ENCODE measurements at places on chromosomes 6 and 20.

GRCh38 chr6:71727632-71728294, 158.6 kb upstream of the RIMS1 start:
- no peaks in the 10 kb centered on the region for H3K4me1 ChIP-seq
- no peak for DNase-seq
- no peaks in the 10 kb centered on the region for H3K27me3 ChIP-seq
- H3K27ac ChIP-seq = no peak overlapping the region

DNA sequence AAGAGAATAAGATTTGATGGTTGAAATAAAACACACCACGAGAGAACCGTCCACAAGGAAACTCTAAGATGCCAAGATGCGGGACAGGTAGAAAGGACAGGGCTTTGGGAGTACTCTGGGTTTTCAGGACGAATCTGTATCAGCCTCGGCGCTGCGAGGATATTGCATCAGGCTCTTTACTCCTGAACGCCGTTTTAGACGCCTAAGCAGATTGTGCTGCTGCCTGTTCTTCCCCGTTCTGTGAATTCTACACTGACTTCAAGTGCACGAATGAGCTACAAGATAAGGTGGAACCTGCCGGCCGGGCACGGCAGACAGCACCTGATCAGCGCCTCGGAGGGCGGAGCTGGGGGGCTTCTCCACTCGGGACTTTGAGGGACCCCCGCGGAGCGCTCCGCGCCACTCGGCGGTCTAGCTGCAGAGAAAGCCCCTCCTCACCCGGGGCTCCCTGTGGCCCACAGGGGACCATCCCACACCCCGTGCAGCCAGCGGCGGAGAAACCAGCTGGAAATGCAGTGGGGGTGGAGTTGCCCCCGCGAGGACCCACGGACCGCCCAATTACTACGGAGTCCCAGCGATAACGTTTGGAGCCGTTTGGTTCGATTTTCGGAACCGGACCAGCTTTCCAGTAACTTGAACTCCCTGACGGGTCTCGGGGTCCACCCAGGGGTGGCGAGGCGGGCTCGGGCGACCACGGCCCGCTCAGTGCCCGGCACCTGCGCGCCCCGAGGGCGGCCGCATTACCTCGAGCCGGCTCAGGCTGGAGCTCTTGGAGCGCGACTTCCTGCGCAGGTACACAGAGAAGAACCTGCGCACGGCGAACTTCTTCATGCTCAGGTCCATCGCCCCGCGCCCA, 646 bp downstream of the RPS6KA2 start:
- H3K27ac ChIP-seq = peak overlapping the region; percentile 82
- H3K27me3 ChIP-seq = no peaks in the 10 kb centered on the region
- peaks cover 43% of the 10 kb centered on the region for H3K4me1 ChIP-seq
- peak overlapping the region; percentile 60 for H3K4me3 ChIP-seq

DNA sequence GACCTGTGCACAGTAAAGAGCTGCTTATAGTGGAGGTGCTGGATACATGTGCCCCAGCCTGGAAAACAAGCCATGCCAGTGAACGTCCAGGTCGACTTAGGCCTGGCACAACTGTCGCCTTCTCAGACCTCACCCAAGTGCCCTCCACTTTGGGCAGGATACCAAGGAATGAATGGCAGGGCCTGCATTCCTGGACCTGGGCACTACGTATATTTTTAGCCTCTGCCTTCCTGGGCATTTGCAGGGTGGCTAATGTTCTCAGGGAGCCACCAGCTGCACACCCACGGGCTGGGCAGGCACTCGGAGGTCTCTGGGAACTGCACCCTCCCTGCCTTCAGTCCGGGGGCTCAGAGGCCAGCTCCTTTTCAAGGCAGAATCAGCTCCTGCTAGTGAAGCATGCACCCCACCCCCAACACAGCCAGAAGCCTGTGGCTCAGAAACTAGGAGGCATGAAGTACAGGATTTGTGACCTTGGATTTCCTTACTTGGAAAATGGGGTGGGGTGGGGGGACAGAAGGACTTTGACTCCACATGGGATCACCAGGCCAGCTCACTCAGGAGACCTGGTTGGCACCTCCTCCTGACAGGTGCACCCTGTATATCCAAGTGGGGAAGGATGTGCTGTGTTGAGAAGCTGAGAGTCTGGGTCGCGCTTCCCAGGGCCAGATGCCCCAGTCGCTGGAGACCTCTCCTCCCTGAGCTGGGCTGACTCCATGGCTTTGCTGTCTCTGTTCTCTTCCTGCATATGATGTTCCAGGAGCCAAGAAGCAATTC, 2.5 kb upstream of the LSM14B start:
- peak overlapping the region; percentile 98 for H3K27ac ChIP-seq
- H3K36me3 ChIP-seq = no peaks in the 10 kb centered on the region
- H3K4me1 ChIP-seq = peaks cover 46% of the 10 kb centered on the region

DNA sequence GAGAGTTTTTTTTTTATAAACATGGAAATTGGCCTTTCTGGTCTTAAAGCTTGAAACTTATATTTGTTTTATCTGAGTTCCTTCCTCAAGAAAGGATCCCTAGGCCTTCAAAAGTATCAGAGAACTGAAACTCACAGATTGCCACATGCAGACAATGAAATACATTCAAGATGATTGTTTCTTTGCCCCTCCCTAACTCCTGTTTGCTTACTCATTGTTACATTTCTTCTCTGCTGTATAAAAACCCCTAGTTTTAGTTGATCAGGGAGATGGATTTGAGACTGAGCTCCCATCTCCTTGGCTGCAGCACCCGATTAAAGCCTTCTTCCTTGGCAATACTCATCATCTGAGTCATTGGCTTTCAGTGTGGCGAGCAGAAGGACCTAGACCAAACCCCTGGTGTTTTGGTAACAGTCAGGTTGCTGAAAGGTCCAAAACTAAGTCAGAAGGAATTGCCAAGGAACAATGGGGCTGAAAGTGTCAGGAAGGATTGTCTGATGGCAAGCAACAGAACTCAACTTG, 132.3 kb upstream of the SULF2 start:
- H3K4me3 ChIP-seq = no peak overlapping the region
- H3K36me3 ChIP-seq = no peaks in the 10 kb centered on the region
- no peak overlapping the region for H3K27ac ChIP-seq
- no peaks in the 10 kb centered on the region for H3K4me1 ChIP-seq
- H3K27me3 ChIP-seq = no peaks in the 10 kb centered on the region

DNA sequence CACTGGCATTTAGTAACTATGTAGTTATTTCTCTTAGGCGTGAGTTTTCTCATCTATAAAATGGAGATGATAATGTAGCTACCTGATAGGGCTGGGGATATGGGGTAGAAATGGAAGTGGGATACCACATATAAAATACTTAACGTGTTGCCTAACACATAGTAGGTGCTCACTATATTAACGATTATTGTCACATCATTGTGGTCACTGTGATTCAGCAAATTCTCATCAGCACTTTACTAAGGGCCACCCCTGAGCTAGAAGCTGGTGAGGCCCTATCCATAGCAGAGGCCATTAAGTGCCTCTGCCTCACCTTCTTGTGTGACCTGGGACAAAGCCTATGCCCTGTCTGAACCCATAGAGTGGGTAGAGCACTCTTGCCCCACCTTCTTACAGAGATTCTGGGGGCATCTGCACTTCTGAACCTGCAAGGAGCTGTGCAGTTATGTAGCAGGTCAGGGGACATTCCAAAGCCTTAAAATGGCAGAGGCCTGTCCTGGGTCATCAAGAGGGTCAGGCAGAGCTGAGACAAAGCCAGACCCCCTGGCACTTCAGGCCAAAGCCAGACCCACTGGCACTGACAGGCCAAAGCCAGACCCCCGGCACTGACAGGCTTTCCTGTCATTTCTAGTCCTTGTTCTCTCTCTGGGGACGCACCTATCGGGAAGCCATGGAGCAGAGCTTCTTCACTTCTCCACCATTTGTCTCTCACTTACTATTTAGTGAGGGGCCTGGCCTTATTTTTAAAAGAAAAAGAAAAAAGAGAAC, 7.0 kb upstream of the RIMS4 start:
- no peaks in the 10 kb centered on the region for H3K27me3 ChIP-seq
- H3K4me3 ChIP-seq = no peak overlapping the region
- no peak overlapping the region for H3K27ac ChIP-seq
- no peaks in the 10 kb centered on the region for H3K36me3 ChIP-seq
- H3K4me1 ChIP-seq = no peaks in the 10 kb centered on the region
- no peak for DNase-seq

DNA sequence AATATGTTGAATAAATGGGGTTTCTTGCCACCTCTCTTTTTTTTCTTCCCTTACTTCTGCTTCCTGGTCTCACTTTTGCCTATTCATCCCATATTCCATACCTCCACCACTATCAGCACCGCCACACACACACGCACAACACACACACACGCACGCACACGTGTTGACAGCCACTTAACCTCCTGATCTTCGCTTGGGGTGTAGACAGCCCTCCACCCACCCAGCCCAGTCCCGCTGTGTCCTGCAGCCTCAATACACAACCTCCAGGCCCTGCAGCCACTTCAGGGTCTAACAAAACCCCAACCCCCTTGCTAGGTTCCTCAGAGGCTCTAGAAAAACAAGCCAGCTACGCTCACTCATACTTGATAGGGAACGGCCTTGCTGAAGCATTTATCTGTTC, 72.3 kb downstream of the LINC00237 start:
- H3K36me3 ChIP-seq = no peaks in the 10 kb centered on the region
- no peak overlapping the region for H3K4me3 ChIP-seq

DNA sequence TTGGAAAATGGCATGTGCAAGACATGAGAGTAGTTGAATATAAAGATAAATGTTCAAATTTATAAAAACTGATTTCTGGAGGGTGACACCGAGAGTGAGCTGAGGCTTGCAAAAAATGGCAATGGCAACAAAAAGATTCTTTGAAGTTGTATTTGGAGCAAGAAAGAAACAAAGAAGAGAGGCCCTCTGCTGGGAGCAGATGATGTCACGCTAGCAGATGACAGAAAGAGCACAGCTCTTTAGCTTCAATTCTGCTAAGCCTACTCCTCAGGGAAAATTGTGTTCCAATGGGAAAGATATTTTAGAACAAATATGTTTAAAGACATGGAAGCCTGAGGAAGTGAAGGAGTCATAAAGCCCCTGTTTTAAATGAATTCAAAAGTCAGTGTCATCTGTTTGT, 125.3 kb upstream of the NOX3 start:
- H3K27ac ChIP-seq = peak overlapping the region; percentile 54
- no peak overlapping the region for H3K4me3 ChIP-seq
- no peaks in the 10 kb centered on the region for H3K27me3 ChIP-seq
- DNase-seq = no peak
- H3K4me1 ChIP-seq = no peaks in the 10 kb centered on the region

DNA sequence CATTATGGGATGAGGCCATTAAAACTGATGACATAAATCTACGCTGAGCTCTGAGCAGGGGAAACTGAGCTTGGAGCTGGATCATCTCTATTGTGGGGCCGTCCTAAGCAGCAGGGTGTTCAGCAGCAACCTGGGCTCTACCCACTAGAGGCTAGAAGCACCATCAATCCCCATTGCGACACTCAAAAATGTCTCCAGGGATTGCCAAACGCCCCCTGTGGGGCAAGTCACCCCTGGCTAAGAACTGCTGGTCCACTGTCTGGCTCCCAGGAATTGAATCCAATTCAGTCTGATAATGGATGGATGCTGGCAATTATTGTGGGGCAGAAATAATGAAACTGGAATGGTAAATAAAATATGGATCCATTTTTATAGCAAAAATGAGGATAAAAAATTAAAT, 38.2 kb downstream of the PMEPA1 start:
- peaks cover 21% of the 10 kb centered on the region for H3K4me1 ChIP-seq
- H3K36me3 ChIP-seq = no peaks in the 10 kb centered on the region
- no peak for DNase-seq

DNA sequence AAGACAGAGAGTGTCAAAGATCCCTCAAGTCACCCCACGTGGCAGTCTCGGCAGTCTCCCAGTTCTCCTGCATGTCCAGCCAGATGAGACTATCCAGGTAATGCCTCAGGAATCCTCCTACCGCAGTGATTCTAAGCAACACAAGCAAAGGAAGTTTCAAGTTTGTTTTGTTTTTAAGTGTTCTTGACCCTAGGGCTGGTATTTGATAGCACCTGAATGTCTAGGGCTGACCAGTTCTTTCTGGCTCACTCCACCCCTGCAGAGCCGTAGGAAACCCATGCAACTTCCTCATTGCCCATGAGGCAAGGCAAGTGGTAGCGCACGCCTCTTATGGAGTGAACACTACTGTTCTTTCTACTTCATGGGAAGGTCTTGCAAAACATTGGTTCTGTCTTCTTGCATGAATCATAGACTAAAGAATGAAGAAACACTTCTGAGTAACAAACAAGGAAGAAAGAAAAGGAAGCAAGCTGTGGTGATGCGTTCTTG, 24.8 kb upstream of the FOXQ1 start:
- H3K27ac ChIP-seq = no peak overlapping the region
- no peaks in the 10 kb centered on the region for H3K27me3 ChIP-seq
- peak; percentile 35 for DNase-seq
- H3K4me3 ChIP-seq = no peak overlapping the region

GRCh38 chr20:62659488-62660239, 17.4 kb downstream of the SLCO4A1 start:
- no peak for DNase-seq
- H3K27ac ChIP-seq = no peak overlapping the region
- H3K27me3 ChIP-seq = no peaks in the 10 kb centered on the region
- H3K4me1 ChIP-seq = no peaks in the 10 kb centered on the region

DNA sequence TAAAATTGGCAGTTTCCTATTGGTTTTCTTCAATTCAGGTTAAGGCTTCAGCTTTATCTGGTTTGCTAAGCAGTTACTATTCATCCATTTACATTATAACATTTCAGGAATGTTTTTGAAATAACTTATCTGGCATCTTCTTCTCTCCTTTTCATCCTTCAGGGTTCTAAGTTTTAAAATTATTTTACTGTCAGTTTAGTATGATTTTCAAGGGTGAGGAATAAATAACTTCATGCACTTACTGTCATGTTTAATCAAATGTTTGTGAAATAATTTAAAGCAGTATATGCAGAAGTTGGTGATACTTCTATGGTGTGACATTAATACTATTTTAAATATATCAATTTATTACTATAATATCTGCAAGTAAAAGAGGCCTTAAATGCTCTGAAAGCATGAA, 338.1 kb upstream of the MMS22L start:
- no peaks in the 10 kb centered on the region for H3K36me3 ChIP-seq
- H3K27ac ChIP-seq = no peak overlapping the region
- H3K4me3 ChIP-seq = no peak overlapping the region

GRCh38 chr6:115363379-115363778, 697.3 kb downstream of the FRK start:
- H3K36me3 ChIP-seq = no peaks in the 10 kb centered on the region
- no peak for DNase-seq
- H3K27me3 ChIP-seq = no peaks in the 10 kb centered on the region
- peaks cover 9% of the 10 kb centered on the region for H3K4me1 ChIP-seq
- H3K27ac ChIP-seq = no peak overlapping the region
- no peak overlapping the region for H3K4me3 ChIP-seq
